Stimulated activated CD8-positive, alpha-beta memory T cell treated with anti-CD3 and anti-CD28 coated beads, Interleukin-2, amount 100 ng/mL, for 1 hour (primary cell): ENCODE measurements at places on chromosomes 6 and 20.

DNA sequence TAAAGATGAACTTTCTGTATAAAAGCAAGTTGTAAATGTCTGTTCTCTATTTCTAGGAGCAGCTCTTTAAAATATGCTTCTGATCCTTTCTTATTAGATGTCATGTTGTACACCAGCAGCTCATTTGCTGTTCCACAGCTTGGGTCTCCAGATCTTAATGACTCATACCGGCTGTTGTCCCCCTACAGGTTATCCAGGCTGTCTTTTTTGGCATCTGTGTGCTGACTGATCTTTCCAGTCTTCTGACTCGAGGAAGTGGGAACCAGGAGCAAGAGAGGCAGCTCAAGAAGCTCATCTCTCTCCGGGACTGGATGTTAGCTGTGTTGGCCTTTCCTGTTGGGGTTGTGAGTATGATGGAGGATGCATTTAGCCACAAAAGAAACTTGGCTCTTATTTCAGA, 76.0 kb downstream of the AIG1 start:
- DNase-seq, result no peak

- no peak for DNase-seq
Observed at GRCh38 chr6:151765444-151765886, 42.0 kb upstream of the ESR1 start.

DNA sequence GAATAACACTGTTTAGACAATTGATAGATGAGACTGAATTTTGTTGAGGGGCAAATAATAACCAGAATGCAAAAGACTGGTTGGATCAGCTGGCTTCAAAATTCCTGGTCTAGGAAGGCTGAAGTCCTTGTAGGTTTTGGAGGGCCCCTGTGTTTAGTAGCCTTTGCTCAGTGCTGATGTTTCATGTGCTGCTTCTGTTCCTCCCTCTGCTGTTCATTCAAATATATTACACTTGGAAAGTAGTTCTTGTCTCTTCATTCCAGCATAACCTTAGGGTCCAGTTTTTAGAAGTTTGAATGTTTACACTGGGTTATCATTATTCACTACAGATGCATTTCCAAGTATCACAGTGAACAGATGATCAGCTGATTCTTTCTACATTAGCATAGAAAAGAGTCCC, 72.5 kb downstream of the FLRT3 start:
- DNase-seq, result no peak

DNA sequence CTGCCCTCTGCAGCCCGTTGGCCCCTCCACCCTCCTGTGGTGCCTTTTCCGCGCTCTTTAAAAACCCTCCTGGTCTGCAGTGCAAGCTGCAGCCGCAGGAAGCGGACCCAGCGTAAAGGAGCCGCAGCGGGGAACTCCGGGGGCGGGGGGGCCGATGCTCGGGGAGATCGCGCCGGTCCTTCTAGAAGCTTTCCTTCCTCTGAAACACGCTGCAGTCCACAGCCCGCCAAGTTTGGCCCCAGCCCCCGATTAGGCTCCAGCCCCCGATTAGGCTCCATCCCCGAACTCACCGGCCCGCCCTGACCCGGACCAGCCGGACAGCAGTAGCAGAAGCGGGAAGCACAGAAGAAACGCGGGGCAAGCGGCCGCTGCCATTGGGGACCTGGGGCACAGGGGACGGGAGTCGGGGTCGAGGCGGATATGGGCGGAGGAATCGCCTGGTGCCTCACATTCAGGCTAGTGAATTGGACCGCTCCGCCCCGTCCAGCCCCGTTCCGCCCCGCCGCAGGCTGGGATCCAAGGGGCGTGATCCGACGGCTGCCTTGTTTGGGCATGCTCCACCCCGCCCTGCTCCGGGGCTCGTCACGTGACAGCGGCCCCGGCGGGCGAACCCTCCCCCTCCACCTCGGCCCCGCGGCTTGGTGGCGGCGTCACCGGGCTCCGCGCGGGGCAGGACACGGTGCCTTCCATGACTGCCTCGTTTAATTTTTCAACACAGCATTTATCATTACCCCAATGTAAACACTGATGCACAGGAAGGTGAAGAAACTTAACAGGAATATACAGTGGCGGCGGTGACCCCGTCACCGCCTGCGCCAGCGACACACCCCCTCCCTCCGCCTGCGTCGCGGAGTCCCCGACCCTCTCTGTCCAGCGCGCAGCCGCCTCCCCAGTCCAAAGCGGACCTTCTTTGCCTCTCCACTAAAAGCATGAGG, 20.3 kb downstream of the RAET1L start:
- peak; percentile 82 for DNase-seq

DNA sequence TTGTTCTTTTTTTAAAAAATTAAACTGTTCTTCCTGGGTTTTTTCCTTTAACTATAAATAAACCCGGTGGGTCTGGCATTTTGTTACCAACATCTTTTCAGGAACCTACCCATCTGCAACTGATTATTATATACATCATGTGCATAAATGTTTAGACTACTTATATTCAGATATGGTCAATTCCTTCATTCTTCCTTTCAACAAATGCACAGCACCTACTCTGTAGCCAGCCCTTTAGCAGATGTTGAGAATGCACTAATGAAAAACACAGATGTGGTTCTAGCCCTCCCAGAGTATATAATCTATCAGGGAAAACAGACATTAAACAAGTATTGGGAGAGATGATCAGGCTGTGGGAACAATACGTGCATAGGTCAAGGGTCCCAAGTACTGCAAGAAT, 237.1 kb downstream of the UST start:
- no peak for DNase-seq

- peak; percentile 54 for DNase-seq
Observed at GRCh38 chr6:37566111-37566949, 66.6 kb upstream of the CCDC167 start.

GRCh38 chr20:51529758-51530157, 12.8 kb downstream of the NFATC2 start:
- DNase-seq, result peak; percentile 49

GRCh38 chr6:106702451-106703110, 73.2 kb downstream of the QRSL1 start:
- no peak for DNase-seq

DNA sequence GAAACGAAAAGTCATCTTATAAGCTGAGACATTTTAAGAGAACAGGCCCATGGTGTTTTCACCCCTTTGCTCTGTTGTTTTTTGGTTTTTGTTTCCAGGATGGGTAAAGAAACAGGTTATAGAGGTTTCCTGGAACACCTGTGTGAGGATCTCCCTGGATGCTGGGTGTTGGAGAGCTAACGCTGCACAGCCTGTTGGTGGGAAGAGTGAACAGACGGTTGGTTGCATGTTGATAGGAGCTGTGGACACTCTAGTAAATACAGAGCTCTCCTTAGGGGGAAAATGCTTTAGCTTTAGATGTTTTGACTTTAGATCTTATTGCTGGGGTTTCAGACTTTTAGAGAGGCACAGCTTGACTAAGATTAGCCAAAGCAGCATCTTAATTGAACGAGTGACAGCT, 235.2 kb downstream of the SOX4 start:
- no peak for DNase-seq

DNA sequence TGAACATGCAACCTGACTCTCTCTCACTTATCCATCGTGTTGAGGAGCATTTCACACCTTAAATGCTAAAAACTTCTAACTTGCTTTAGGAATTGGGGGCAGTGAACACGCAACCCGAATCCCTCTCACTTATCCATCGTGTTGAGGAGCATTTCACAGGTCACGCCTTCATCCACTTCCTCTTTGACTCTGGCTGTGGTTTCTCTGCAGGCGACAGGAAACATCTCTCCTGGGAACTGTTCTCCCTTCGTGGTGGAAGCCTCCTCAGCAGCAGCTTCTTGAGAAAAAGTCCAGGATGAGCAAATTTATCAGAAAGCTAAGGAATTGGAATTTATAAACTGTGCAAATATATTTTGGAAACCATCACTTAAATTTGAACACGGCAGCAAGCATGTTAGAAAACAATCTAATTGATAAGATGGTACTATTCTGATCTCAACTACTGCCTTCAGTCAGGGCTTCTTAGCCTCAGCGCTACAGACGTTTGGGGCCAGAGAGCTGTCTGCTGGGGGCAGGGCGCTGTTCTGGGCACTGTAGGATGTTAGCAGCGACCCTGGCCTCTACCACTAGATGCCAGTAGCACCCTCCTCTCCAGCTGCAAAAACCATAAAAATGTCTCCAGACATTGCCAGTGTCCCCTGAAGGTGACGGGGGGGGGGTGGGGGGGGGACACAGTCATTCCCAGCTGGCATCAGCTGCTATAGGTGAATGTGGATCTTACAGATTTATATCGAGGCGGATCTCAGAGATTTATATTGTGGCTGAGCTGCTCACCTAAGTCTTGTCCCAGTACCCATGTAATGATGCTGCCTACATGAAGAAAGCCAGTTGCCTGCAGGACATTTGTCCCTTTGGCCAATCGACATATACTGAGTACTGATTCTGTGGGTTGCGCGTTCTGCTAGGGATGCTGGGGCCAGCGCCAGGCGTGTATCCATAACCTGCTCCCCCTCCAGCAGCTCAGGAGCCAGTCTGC, 26.2 kb downstream of the CTCFL start:
- DNase-seq, result no peak

- no peak for DNase-seq
Observed at GRCh38 chr6:3088446-3088845, 20.2 kb downstream of the RIPK1 start.

- no peak for DNase-seq
Observed at GRCh38 chr6:157768863-157769551, 54.0 kb upstream of the SNX9 start.

GRCh38 chr6:121436274-121436857, 920 bp downstream of the GJA1 start:
- DNase-seq, result no peak

DNA sequence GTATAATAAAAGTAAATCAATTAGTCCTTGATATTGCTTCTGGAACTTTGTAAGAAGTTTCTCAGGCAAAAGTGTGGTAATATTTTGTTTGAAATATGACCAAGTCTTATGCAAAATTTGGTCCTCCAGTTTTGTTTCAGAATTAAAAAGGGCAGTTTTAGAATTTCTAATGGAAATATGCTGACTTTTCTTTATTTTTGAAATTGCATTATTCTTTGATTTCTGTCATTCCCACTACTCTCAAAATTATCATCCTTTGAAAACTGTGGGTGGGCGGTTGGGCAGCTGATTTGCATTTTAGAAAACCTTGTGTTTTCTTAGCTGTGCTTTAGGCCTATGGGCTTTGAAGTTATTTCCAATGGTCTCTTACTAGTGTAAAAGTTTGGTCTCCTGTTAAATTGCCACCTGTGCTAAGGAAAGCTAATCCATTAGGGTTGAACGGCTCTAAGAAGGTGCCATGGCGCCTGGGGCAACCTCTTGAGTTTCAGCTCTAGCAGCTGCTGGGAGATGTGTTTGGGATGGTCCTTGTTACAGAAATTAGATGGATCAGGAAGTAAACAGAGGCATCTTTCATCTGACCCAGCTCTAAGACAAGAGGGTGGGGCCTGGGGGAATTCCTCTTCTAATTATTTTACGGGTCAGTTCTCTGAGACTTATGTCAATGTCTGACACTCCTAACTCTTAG, 880.8 kb upstream of the SLC35B3 start:
- no peak for DNase-seq

DNA sequence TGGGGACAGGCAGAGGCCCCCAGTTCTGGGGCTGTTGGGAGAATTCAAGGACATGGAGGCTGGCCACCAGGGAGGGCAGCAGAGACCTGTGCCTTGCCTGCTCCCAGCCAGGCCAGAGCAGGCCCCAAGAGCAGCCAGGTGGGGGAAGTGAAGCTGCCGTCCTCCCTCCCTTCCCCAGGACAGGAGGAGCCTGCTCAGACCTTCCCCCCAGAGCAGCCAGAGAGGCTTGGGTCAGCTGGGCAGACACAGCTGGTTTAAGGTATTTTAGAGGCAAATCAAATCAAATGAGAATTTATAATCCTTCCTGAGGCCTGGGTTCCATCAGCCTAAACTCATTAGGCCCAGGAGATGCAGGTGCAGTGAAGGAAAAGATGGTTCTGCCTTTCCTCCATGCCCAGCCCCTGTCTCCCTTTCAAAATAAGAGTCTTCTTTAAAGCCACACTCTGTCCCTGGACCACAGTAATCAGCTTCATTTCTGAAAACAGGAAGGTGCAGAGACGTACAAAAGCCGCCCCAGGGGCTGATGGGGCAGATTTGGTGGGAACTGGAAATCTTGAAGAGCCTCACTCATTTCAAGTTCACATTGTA, 21.7 kb downstream of the BMP7 start:
- DNase-seq, result no peak
